ENCODE measurements at places on chromosomes 7 and 10. TPM values are rescaled to one million over a fixed set of nuclear protein-coding genes. Genes with fewer than 3 reads are reported as not detected.

Gene RAPGEF5
- total RNA-seq: 0.95 TPM

Gene PIP
- total RNA-seq: not detected

Gene RNF133
- total RNA-seq: 0.16 TPM

Gene CFAP70
- total RNA-seq: 2.1 TPM

Gene FOXK1
- 18.4 TPM for total RNA-seq

Gene GARS1
- 117 TPM for total RNA-seq

Gene SFMBT2
- total RNA-seq: 0.17 TPM

Gene ADAM22
- 0.47 TPM for total RNA-seq

Gene MOGAT3
- total RNA-seq: not detected

Gene NODAL
- not detected for total RNA-seq

Gene SPDYE2B
- total RNA-seq: not detected

Gene ZNF783
- 11.7 TPM for total RNA-seq

Gene SLC16A9
- total RNA-seq: 0.26 TPM

Gene ZNF467
- 0.95 TPM for total RNA-seq

Gene ZNF117
- total RNA-seq: 2.7 TPM

Gene TRAPPC14
- total RNA-seq: 4.4 TPM

Gene STEAP4
- under 0.01 TPM for total RNA-seq

Gene TUBAL3
- not detected for total RNA-seq

Gene MYL7
- total RNA-seq: not detected

Gene CHPF2
- total RNA-seq: 37.0 TPM

Gene C7orf57
- not detected for total RNA-seq

Gene ADCY1
- 3.2 TPM for total RNA-seq

Gene VWC2
- under 0.01 TPM for total RNA-seq

Gene FAM25G
- not detected for total RNA-seq

Gene ARHGAP21
- total RNA-seq: 130 TPM

Gene HMX2
- total RNA-seq: not detected

Gene GIMAP2
- 0.17 TPM for total RNA-seq

Gene DNAJC9
- total RNA-seq: 13.9 TPM

Gene RPS24
- 2,377 TPM for total RNA-seq

Gene POM121C
- total RNA-seq: 5.8 TPM

Gene LRCH4
- 9.0 TPM for total RNA-seq

Gene GPRIN2
- not detected for total RNA-seq

Gene CLRN3
- total RNA-seq: not detected

Gene CCT6A
- total RNA-seq: 178 TPM

Gene GPR141
- total RNA-seq: not detected

Gene LRRTM3
- total RNA-seq: not detected

Gene TMEM184A
- under 0.01 TPM for total RNA-seq

Gene SPDYE11
- total RNA-seq: not detected

Gene ZNF25
- 5.3 TPM for total RNA-seq

Gene PHF14
- total RNA-seq: 30.6 TPM

Gene SRRT
- 35.1 TPM for total RNA-seq

Gene CELF2
- 4.4 TPM for total RNA-seq

Gene HIBADH
- 85.7 TPM for total RNA-seq

Gene GPR85
- total RNA-seq: 1.9 TPM

Gene CALHM3
- not detected for total RNA-seq

Gene CNPY1
- total RNA-seq: not detected

Gene CPXM2
- total RNA-seq: 41.5 TPM

Gene CC2D2B
- total RNA-seq: not detected

Gene EMX2
- total RNA-seq: not detected

Gene TMEM225B
- total RNA-seq: 1.3 TPM

Gene CYP26A1
- total RNA-seq: not detected
